Activated T-cell treated with anti-CD3 and anti-CD28 coated beads, Interleukin-2, amount 50 U/mL, for 48 hours (primary cell): ENCODE measurements at places on chromosomes 6 and 20.
A peak's percentile ranks its signal among the peaks of the same experiment; 100 is the strongest.

DNA sequence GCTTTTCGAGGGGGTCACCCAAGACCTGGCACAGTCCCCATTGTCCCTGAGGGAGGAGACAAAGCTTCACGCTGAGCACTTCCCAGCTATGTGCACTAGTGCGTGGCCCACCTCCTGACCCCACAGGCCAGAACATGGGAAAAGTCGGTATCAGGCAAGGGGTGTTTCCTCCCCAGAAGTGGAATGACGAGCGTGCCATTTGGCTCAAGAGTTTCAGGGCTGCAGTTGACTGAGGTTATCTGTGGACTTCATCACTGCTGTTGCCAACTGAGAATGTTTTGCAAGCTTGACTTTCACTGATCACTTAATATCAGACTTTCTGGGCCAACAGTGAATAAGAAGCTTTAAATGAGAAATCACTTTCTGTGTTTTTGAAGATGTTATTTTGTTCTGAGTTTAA is 137.0 kb upstream of the AFDN start:
- no peak for DNase-seq

GRCh38 chr6:53159558-53159957 is 10.9 kb upstream of the GCM1 start:
- no peak for DNase-seq

DNA sequence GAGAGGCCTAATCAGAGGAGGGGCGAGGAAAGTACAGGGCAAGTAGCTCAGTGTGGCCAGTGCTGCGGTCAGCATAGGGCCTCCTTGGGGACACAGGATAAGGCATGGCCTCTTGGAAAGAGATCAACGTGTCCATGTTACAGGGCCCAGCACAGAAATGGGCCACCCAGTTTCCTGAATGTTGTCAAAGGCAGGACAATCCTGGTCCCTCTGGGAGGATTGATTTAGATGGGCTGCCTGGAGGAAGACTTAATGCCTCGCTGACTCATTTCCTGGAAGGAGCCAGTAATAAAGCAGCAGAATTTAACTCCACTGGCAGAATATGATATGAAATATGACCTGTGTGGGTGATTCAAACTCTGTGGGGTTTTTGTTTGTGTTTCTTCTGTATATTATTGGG is 16.6 kb downstream of the DDO start:
- DNase-seq: no peak

DNA sequence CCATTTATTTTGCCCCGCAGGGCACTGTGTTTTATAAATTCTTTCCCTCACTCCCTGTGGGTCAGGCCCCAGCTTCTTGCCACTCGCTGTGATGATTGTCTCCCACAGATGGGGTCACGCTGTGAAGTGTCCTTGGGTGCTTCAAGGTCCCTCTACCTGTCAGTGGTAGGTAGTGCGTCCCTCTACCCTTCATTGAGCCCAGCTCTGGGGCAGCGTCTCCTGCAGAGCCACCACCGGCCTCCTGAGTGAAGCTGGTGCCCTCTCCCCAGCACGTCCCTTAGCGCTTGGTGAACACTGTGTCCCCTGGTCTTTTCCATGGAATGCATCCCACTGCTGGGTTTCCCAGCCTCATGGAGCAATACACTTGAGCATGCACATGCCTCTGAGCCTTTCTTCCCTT is 108.2 kb downstream of the NRN1 start:
- DNase-seq: no peak

- DNase-seq: no peak
Observed at GRCh38 chr6:136161950-136162349, 88.2 kb downstream of the MTFR2 start.

DNA sequence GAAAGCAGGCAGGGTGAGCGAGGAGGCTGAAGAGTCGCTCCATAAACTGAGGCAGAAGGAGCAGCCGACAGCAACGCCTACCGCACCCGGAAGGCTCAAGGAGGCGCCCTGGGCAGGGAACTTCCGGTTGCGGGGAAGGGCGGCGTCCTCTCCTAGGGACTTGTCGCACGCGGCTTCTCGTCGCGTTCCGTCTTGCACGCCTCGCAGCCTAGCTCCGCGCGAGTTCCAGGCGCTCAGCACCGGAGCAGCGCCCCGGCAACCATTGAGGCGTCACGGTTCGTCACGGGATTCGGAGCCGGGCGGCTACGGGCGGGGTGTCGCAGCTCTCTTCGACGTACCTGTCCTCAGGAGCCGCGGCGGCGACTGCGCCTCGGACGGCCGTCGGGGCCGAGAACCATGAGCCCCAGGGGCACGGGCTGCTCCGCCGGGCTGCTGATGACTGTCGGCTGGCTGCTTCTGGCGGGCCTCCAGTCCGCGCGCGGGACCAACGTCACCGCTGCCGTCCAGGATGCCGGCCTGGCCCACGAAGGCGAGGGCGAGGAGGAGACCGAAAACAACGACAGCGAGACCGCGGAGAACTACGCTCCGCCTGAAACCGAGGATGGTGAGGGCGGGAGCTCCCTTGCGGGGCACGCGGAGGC is at the start of gene SPACA1:
TSS of gene SPACA1 (plus strand) at position 332 of the 641 bp plus-strand sequence. CDS start at position 397, 65 bp downstream.
- DNase-seq: no peak

DNA sequence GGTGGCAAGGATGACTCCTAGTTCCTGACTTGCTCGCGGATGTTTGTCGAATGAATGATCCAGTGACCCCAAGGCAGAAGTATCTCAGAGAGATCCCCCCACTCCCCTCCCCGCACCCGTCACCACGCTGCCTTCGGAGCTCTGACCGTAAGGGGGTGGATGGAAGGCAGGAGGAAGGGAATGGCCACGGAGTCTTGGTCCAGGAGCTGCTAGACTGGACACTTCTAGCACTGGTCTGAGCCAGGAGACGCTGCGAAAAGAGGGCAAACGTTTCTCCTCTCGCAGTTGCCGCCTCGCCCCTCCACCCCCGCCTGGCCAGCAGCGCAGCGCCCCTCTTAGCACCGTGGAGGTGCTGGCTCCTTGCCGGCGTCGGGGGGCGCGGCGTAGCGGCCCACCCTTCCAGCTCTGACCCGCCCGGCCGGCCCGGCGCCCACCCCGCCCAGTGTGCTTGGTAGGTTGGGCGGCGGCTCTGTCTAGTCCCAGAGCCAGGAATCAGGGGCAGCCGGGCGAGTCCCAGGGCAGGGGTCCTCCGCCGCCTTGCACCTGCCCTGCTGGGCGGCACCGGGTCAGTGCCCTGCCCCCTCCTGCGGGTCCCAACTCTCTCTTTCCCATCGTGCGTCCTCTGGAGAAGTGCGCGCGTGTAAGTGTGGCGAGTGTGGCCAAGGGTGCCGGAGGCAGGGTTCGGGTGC is 2.4 kb upstream of the DBNDD2 start:
- DNase-seq: no peak

- DNase-seq: no peak
Observed at GRCh38 chr20:45701873-45702272, at the start of gene WFDC13. Gene WFDC13, plus strand, starts transcription at chr20:45702038. Its CDS starts 86 bp downstream, at chr20:45702124.

- no peak for DNase-seq
Observed at GRCh38 chr20:50693001-50693400, 1.7 kb upstream of the RIPOR3 start.

- DNase-seq: no peak
Observed at GRCh38 chr6:137801352-137802114, 65.5 kb upstream of the TNFAIP3 start.

DNA sequence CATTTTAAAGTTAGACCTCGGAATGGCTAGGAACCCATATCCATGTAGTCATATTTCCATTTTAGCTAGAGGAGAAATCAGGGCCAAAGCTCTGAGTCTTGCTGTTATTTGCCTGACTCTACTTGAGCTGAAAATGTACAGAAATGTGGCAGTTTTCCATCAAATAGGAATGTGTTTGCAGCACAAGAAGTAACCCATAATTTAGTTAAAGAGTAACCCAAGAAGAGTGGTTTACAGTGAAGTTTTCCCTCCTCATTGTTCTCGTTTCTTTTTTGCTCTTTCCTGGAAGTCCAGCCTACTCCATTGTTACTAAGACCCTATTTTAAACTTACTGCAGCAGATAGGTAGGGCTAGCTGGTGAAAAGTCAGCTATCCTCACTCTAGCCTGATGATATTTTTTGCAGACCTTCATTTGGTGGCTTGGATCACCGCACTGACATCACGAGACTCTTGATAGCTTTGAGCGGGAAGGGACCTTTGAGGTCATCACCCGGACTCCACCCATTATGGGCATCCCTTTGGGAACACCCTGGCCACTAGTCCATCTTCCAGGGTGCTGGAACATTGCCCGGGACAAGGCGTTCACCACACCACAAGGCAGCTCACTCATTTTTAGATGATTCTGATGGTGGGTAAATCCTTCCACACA is 28.0 kb upstream of the ADGRF5 start:
- DNase-seq: no peak

- DNase-seq: no peak
Observed at GRCh38 chr6:5670811-5671561, 335.7 kb downstream of the NRN1 start.

GRCh38 chr6:110738899-110739365 is 76.3 kb downstream of the CDK19 start:
- DNase-seq: no peak

DNA sequence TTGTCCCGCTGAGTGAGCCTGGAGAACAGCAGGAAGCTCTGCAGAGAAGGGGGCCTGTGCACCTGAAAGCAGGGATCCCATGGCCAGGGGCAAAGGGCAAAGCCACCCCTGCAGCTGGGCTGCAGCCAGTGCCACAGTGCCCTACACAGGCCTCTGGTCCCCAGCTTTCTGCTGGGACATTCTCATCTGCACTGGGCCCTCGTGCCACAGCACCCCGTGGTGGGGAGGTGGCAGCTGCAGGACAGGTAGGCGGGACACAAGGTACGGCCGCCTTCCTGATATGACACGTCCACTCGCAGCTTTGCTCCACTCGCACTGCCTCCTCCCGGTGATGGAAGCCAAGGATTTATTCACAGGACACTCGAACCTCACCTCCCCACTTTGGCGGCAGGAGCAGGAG is 27.2 kb downstream of the INSM1 start:
- no peak for DNase-seq

GRCh38 chr6:128112494-128112893 is 211.6 kb upstream of the THEMIS start:
- DNase-seq: no peak

DNA sequence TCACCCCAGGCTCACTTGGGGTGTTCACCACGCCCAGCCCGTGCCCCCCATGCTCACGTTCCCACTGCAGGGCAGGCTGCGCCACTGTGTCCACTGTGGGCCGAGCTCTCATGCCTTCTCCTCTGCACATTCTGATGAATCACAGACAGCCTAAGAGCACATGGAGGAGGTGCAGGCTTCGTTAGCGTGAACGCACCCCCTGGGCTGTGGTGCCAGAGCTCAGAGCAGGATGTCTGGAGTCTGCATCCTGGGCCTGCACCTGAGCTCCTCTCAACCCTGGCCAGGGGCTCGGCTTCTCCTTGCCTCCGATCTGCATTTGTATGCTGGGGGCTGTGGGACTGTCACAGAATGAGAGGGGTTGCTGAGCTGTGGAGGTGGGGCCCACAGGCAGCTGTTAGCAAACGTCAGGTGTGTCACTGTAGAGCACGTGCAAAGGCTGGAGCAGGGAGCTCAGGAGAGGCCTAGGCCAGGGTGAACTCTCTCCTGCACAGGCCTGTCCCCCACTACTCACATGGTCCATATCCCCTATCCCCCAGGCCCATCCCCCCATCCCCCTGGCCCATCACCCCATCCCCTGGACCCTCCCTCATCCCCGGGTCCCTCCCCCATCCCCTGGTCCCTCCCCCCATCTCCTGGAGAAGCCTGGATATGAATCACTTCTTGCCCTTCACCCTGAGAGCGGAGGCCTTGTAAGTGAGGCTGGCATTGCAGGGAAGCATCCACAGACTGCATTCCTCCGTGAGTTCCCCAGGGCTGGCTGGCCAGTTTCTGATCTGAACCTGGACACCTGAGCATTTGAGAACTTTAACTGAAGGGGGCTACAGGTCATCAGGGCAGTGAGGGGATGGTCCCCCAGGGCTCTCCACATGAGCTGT is 309.5 kb downstream of the TAF4 start:
- no peak for DNase-seq

GRCh38 chr6:136335736-136336363 is 46.2 kb upstream of the BCLAF1 start:
- DNase-seq: no peak

- no peak for DNase-seq
Observed at GRCh38 chr20:10012464-10012863, 22.3 kb upstream of the ANKEF1 start.

- no peak for DNase-seq
Observed at GRCh38 chr20:21272279-21272678, 30.9 kb upstream of the XRN2 start.

- DNase-seq: no peak
Observed at GRCh38 chr6:80527552-80528052, 421.1 kb downstream of the BCKDHB start.

DNA sequence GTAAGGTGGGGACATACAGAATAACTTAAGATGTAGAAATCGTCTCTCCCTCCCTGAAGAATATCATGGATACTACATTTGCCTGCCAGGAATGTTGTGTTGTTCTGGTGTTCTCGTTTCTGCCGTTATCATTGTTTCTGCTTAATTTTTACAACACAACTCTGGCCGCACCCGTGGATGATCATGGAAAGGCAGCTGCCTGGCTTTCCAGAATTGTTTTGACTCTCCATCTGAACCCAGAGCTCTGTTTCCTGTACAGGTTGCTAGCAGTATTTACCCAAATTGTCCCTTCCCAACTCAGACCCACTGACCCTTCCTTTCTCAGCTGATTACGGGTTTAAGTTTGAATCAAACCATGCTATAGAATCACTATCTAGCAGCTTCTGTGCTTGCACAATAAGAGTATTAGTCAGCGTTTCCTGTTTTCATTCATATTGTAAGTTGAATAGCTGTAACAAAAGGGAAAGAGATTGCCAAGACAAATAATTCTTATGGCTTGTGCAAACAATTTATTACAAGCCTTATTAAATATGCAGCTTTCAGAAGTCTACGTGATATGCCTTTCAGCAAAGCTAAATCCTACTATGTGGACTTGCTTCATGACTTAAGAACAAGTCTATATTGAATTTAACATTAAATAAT is 139.0 kb downstream of the MTHFD1L start:
- DNase-seq: no peak

DNA sequence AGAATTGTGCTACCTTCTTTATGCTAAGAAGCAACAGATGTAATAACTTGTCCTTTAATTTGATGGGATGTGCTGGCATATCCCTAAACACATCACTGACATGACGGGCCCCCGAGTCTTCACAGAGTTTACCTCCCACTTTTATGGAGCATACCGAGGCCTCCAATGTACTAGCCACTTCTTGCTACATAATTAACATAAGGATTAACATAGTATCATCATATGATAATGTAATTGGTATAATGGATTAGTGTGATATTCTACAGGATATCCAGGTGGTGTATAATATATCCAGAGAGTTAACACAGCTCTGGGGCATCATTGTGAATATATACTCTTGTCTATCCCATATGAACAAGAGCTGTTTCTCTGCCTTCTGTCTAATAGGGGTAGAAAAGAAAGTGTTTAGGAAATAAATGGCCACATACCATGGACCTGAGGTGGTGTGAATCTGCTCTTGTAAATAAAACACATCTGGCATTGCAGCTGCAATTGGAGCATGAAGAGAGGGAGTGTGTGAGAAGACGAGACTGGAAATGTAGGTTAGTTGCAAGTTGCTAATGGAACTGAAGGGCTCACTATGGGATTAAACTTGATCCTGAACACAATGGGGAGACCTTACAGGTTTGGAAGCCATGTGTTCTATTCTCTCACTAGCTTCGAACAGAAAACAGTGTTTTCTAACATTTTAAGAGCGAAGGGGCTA is 102.3 kb downstream of the IYD start:
- DNase-seq: no peak

- DNase-seq: no peak
Observed at GRCh38 chr20:9262653-9263194, 193.8 kb downstream of the PLCB4 start.

GRCh38 chr6:41182069-41183034 is 18.6 kb downstream of the TREML2 start:
- DNase-seq: peak; percentile 59

GRCh38 chr6:5936631-5937030 is 70.1 kb downstream of the NRN1 start:
- no peak for DNase-seq

- DNase-seq: peak; percentile 68
Observed at GRCh38 chr20:3407040-3407770, at the start of gene DNAAF9. Gene DNAAF9, minus strand, starts transcription at chr20:3407669. Its CDS starts 112 bp downstream, at chr20:3407557.
